ENCODE measurements at places on chromosomes 12 and 14.
A peak's percentile ranks its signal among the peaks of the same experiment; 100 is the strongest.

DNA sequence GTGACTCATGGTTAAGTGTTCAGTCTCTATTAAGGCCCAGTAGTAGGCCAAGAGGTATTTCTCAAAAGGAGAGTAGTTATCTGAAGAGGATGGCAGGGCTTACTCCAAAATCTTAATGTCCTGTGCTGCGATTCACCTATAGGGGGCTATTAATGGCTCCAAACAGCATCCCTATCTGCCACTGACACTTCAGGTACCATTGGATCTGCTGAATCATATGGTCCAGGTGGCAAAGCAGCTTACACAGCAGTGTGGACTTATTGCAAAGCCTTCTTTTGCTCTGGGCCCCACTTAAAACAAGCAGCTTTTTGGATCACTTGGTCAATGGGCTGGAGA, 60.8 kb upstream of the ATP2B1 start:
- no peak for DNase-seq

GRCh38 chr12:62774794-62775193, 160.2 kb downstream of the PPM1H start:
- DNase-seq: no peak

DNA sequence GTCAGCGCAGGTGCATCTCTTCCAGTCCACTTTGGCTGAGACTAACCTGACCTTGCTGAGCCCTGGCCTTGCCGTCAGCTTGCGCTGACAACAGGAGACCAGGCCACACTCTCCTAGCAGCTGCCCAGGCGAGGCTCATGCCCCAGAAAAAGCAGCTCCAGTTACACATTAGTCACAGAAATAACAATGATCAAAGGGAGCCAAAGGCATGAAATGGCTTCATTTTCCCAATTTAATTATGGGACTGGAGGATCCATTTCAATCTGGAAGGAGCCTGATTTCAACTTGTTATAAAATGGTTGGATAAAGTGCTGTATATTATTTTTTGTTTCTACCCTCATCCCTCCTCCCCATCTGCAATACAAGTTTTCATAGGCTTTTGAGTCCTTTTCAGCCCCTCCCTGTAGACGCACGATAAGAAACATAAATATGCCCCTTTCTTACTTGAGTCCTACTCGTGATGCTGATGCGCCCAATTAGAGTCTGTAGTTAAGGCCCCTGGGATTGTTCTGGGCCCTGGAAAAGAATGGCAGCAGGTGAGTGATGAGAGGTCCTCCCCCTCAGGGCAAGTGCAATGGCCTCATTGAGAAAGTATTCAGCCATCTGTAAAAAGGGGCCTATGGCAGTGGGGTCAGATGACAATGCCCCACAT, 376.0 kb downstream of the C12orf75 start:
- no peak for DNase-seq

DNA sequence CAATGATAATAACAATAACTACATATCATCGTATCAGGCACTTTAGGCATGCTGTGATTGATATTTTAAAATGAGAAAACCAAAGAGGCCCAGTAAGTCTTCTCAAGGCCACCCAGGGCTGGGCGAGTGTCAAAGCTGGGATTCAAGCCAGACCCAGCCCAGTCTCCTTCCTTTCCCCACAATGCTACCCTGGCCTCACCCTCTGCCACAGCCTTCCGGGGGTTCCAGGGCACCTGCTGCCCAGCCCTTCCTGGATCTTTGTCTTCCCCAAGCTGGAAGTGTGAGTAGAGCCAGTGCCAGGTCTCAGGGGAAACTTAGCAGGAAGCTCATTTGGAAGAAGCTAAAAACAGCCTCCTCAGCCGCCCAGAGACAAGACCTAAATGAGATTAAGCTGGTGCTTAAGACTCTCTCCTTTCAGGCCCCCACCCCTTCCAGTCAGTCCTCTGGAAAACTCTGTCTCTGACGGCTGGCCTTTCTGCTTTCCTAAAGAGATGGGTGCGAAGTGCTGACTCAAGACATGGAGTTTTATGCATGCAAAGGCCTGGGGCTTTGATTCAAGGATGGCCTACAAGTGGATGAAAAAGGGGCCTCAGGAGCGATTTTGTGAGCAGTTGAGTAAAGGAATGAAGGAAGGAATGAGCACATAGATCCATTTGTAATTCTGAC, 184.2 kb downstream of the KCNA5 start:
- no peak for DNase-seq

GRCh38 chr14:33307691-33308251, 369.1 kb downstream of the NPAS3 start:
- DNase-seq: no peak

DNA sequence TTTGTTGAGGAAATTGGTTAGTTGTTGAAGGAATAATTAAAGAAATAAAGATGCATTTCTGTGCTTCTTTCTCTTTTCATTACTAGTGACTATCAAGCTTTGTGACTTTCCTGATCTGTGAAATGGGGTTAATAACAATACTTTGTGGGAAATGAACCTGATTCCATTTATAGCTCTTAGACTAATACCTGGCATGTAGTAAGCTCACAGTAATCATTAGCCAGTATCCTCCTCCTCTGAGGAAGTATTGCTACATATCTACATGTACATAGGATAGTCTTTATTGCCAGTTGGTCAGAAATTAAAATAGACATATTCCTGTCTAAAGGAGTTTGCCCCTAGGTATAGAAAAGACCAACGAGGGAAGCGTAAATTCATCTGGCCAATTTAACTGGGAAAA, 1.8 kb upstream of the CCDC198 start:
- no peak for DNase-seq

GRCh38 chr12:120498870-120499515, 3.1 kb downstream of the DYNLL1 start:
- no peak for DNase-seq

DNA sequence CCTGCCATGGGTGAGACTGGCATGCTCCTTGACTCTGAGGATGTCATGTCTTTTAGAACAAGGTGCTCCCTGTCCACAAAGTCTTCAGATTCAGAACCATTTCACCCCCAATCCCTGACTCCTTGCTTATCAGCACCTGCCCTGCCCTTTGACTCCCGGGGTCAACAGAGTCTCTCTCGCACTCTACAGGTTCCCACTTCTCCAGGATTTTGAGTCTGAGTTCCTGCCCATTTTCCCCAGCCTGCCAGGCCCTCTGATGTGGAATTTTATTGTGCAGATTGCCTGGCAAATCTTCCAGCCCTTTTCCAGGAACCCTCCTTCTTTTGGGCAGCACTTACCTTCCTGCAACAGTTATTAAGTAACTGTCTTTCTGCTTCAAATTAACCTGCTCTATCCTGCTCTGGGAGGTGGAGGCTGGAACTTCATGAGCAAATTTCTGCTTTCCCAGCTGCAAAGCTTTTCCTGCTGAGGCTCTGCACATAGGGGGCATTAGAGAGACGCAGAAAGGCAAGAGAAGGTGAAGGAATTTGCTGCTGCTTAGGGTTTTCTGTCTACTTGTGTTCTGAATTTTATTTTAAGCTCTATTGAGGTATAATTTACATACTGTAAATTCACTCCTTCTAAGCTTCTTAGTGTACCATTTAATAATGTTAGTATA, 259.1 kb downstream of the PCNX1 start:
- no peak for DNase-seq

GRCh38 chr12:6817098-6817497, 4.5 kb upstream of the GPR162 start:
- no peak for DNase-seq

DNA sequence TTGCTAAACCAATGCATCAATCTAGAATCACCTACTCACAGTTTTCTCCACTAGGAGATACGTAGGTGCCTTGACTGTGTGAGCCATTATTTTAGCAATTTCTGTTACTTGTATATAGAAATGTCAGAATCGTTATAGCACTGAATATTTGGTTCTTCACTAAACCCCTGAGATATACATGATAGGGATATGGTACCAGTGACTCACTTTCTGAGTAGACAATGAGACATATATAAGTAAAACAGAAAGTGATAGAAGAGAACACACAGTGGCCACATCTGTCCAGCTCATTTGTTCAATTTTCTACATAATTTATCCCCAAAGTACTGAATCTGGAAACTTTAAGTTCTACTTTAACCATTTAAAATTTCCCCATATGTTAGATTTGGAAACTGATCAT, 1505.5 kb upstream of the TMEM132C start:
- no peak for DNase-seq

GRCh38 chr14:92686900-92687427, 61.5 kb downstream of the LGMN start:
- DNase-seq: peak; percentile 43

- DNase-seq: no peak
Observed at GRCh38 chr12:54352891-54353874, 11.1 kb downstream of the GPR84 start.

DNA sequence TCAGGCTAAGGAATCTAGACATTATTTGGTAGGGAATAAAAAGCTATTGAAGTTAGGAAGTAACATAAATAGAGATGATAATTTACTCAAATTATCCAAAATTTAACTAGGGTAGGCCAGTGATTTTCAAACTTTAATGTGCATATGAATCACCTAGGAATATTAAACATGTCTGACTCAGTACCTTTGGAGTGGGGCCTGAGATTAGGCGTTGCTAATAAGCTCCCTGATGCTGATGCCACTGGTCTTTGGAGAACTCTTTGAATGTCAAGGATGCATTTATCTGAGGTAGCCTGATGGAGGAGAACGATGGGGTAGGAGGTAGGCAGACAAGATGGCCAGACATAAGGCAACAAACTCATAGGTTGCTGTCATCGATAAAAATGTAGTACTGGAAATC, 33.2 kb downstream of the EFCAB11 start:
- DNase-seq: no peak

DNA sequence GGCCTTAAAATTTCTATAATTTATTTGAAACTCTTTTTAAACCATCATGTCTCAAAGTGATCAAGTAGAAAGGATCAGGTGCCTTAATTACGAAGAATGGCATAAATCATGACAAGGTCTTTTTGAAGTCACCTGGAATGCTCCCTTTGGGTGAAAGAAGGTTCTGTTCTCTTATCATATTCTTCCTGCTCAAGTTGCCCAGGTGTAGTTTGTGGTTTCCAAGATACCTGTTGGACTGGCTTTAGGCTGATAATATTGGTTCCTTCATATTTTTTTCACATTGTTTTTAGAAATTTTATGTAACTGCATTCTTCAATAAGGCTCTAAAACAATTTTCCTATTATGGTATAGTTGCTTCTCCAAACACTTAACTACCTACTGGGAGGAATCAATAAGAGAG, 29.2 kb downstream of the RASSF3 start:
- no peak for DNase-seq

DNA sequence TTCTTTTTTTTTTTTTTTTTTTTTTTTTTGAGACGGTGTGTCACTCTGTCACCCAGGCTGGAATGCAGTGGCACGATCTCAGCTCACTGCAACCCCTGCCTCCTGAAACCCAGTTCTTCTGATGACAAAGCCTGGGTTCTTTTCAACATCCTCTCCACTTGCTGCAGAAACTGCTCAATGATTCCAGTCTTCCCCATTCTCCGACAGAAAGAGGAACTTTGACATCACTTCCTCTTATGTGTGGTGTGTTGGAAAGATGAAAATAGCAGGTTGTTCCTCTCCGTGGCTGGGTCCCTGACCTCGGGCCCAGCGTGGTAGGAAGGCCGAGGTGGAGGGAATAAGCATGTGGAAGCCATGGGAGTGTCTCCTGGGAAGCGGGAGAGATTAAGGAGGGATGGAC, 198.4 kb downstream of the PHETA1 start:
- DNase-seq: no peak

DNA sequence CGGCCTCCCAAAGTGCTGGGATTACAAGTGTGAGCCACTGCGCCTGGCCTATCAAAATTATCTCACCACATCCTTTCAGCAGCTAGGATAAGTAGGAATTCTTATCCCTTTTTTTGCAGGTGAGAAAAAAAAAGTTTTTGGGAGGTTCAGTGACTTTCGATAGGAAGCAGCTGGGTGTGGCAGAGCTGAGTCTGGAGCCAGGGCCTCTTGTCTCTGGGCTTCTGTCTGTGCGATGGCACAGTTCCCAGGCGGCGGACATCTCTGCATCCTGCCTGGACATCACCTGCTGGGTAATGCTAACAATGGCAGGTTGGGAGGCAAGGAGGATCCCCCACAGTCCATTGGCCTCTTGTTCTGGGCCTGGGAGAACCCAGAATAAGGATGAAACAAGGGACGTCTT, 12.5 kb downstream of the NRXN3 start:
- DNase-seq: no peak

DNA sequence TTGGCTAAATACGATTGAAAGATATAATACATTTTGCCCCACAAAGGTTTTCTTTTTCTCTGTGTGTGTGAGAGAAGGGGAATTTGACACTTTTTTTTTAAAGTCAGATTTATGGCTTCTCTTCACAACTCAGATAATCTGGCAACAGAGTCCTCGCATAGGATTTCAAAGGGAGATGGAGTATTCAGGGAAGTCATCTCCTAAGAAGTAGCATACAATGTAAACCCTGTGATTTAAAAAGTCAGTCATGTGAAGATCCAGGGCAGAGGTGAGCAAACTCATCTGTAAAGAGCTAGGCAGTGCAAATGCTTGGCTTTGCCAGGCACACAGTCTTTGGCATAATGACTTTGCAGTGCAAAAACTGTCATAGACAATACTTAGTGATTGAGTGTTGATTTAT, 1526.3 kb downstream of the AACS start:
- DNase-seq: no peak

DNA sequence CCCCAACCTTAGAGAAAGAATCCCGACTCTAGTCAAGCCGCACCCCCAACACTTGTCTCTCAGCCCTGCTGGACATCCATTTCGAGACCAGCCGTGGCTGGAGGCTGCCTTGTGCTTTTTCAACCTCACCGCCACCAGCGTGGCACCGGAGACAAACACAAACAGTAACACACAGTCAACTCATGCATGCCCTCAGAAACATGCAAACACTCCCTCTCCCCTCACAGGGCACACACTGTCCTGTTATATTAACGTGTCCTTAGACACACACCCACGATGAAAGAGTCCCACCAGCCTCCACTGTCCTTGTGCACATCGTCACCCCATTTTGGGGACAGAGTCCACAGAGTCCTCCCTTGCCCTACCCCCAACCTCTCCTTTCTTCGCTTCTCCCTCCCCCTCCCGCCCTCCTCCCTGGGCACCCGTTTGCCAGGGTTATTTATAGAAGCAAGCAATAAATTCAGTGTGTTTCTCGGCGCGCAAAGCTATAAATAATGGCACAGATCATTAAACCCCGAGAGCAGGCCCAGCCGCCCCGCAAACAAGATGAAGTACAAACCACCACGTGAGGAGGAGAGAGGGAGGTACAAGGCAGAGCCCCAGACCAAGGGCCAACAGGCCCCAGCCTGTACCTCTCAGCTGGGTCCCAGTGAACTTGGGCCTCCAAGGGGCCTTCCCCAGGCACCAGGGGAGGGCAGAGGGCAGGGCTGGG, 27.9 kb downstream of the SMUG1 start:
- DNase-seq: no peak
